ENCODE measurements at places on chromosomes 13 and 19. TPM values are rescaled to one million over a fixed set of nuclear protein-coding genes. Genes with fewer than 3 reads are reported as not detected.

DNA sequence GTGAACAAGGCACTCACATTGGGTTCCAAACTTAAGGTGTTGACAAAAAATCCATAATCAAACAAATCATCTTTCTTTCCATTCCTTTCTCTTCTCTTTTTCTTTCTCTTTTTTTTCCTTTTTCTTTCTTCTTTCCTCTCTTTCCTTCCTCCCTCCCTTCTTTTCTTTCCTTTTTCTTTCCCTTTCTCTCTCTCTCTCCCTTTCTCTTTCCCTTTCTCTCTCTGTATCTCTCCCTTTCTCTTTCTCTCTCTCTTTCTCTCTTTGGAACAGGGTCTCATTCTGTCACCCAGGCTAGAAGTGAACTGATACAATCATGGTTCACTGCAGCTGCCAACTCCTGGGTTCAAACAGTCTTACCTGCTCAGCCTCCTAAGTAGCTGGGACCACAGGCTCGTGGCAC is 12.5 kb downstream of the C19orf18 start:
- no peak for DNase-seq

ZNF765 gene
- total RNA-seq, result 6.8 TPM

TBXA2R gene
- total RNA-seq, result not detected

- DNase-seq, result no peak
These were observed 57.5 kb downstream of the ZNF726 start for GRCh38 chr19:23972161-23972560.

GRCh38 chr19:41967054-41967783 is 8.1 kb upstream of the RABAC1 start:
- no peak for DNase-seq

MTUS2 gene
- not detected for total RNA-seq

DNA sequence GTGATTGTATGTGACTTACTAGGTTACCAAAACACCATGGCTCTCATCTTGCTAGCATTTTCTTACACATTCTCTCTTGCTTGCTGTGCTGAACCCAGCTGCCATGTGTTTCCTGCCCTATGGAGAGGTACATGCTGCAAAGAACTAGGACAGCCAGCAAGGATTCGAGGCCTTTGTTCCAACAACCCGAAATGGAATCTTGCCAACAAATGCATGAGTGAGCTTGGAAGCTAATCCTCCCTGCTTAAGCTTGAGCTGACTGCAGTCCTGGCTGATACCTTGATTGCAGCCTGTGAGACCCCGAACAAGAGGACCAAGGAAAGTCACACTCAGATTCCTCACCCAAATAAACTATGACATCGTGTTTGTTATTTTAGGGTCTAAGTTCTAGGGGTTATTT is 651.2 kb downstream of the SLITRK6 start:
- no peak for DNase-seq

DNA sequence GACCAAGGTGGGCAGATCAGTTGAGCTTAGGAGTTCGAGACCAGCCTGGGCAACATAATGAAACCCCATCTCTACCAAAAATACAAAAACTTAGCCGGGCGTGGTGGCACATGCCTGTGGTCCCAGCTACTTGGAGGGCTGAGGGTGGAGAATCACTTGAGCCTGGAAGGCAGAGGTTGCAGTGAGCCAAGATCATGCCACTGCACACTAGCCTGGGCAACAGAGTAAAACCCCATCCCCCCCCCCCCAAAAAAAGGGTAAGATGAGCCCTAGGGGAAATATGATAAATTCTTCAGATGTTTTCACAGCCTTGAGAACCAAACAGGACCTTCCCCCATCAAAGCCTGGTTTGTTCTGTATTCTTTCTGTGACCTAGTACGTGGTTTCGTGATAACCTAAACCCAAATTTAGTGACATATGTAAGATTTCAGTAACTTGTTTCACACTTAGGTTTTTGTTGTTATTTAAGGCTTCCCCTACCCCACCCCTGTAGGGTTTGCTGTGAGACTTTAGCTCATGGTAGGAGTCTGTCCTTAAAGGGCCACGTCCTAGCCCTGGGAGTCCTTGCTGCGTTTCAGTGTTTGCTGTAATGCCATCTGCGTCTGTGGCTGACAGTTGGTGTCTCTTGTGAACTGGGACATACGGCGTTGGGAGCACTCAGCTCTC is 49.6 kb downstream of the MYO9B start:
- DNase-seq, result peak; percentile 61

- DNase-seq, result no peak
These were observed 22.5 kb downstream of the CAB39L start for GRCh38 chr13:49421391-49421790.

- peak; percentile 53 for DNase-seq
These were observed 11.6 kb upstream of the JUND start for GRCh38 chr19:18292810-18293641.

GRCh38 chr19:44019498-44019897 is 5.7 kb upstream of the ZNF222 start:
- DNase-seq, result no peak

- DNase-seq, result no peak
These were observed 10.7 kb upstream of the GRTP1 start for GRCh38 chr13:113374511-113375175.

GRCh38 chr13:77290342-77290741 is 36.6 kb downstream of the MYCBP2 start:
- DNase-seq, result no peak

ELSPBP1 gene
- not detected for total RNA-seq

GJB6 gene
- not detected for total RNA-seq

PCDH17 gene
- total RNA-seq, result not detected

NOTCH3 gene
- total RNA-seq, result 33.1 TPM

ACP7 gene
- total RNA-seq, result not detected

DNA sequence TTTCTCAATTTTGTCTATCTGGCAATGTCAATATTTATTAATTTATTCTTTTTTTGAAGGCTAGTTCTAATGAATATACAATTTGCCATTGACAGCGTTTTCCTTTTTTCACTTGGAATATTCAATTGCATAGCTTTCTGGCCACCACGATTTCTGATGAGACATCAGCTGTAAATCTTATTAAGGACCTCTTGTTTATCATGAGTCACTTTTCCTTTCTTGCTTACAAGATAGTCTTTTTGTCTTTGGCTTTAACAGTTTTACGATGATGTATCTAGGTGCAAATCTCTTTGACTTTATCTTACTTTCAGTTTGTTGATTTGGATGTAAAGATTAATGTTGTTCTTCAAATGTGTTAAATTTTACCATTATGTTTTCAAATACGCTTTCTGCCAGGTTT is 991.6 kb upstream of the SLC10A2 start:
- peak; percentile 80 for DNase-seq

GRCh38 chr19:5154129-5154798 is 185.4 kb downstream of the KDM4B start:
- DNase-seq, result no peak

KLK2 gene
- total RNA-seq, result not detected

LYPD5 gene
- total RNA-seq, result not detected

ZNF154 gene
- total RNA-seq, result 0.92 TPM

GRCh38 chr13:52851137-52851962 is 2.9 kb upstream of the PCDH8 start:
- DNase-seq, result peak; percentile 22

DNA sequence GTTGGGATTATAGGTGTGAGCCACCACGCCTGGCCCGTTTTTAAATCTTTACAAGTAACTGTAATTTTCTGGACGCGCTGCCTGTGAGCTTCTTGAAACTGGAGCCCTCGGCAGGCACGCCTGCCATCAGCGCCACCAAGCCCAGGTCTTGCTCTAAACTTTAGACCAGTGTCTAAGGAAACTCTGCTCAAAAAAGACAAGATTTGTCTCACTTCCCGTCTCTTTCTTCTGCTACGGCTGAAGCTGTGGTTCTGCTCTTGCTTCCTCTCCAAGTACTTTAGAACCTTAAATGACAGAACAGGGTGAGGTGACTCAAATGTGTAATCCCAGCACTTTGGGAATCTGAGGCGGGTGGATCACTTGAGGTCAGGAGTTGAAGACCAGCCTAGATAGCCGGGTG is 24.9 kb downstream of the RCN3 start:
- no peak for DNase-seq

ZNF610 gene
- total RNA-seq, result 2.5 TPM

GRCh38 chr13:94481941-94482340 is 2.5 kb upstream of the DCT start:
- no peak for DNase-seq

GRCh38 chr13:39451301-39451700 is 151.7 kb downstream of the LHFPL6 start:
- no peak for DNase-seq

- no peak for DNase-seq
These were observed 150.8 kb upstream of the ATXN8OS start for GRCh38 chr13:69956839-69957238.

GRCh38 chr13:62964522-62964921 is 1548.9 kb upstream of the PCDH20 start:
- DNase-seq, result no peak

NR1H2 gene
- total RNA-seq, result 32.4 TPM

DNA sequence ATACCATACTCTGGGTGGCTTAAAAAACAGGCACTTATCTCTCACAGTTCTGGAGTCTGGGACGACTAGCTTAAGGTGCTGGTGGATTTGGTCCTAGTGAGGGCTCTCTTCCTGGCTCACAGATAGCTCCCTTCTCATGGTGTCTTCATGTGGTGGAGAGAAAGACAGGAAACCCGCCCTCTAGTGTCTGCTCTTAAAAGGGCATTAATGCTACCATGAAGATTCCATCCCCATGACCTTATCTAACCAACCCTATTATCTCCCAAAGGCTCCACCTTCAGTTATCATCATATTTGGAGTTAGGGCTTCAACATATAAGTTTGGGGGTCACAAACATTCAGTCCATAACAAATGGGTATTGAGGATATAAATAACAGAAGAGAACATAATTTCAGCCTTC is 139.4 kb downstream of the HS6ST3 start:
- DNase-seq, result no peak

DNA sequence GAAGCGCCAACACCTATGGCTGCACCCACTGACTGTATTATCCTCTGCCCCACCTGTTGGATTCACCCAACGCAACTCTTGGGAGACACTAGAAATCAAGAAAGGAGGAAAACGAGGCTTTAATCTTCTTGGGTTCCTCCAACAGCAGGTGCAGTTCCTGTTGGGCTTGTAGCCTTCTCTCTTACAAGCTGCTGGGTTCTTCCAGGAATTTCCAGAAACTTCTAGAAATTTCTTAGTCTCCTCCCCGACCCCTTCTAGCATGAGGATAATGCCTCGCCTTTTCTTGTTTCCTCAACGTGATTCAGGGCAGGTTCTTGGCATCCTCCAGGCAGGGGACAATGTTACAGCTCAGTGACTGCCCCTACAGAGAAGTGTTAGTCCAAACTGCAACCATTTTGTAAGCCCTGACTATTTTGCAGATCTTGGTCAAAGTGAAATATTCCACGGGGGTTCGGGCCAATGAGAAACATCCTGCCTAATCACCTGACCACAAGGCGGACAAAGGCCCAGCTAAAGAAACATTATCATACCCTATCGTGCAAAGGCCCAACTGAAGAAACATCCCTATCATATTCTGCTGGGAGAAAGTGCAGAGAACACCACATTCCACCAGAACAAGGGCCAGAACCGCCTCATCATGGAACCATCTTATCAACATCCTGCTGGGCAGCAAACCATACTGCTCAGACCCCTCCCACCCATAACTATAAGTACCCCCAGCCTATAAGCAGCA is 614 bp upstream of the PNMA8A start:
- DNase-seq, result no peak

DNA sequence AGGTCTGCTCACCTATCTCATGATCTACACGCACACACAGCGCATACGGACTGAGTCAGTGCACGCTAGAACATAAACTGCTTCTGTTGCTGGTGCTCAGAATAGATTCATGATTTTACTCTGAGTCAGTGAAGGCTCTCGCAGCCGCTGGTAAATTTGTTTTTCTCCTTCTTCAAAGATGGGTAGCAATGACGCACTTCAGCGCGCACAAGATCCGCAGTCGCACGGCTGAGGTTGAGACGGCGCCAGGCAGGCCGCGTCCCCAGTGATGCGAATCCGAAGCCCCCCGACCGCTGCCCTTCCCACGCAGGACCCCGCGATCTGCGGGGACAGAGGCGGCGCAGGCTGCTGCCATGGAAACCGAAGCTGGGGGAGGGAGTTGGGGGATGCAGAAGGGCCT is 103.7 kb upstream of the USP29 start:
- no peak for DNase-seq

ARL11 gene
- total RNA-seq, result not detected

GRCh38 chr19:13718733-13719132 is 45.6 kb upstream of the MRI1 start:
- DNase-seq, result no peak

- DNase-seq, result no peak
These were observed 13.9 kb downstream of the APLP1 start for GRCh38 chr19:35882114-35882832.

DNA sequence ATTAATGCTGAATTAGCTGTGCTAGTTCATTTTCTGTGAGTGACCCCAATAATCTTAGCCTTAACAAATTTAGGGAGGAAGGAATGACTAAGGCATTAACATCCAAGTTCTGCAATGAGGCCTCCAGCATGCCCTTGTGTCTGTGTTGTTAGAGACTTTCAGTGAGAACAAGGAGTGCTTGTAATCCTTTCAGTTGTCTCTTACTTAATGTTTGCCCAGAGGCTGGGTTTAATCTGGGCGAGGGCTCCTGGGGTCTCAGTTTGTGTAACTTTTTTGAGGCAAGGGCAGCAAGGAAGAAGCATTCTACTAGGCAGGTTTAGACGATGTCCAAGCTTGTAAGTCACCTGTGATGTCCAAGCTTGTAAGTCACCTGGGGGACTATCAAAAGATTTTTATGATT is 24.3 kb downstream of the CCNA1 start:
- DNase-seq, result no peak

- DNase-seq, result no peak
These were observed 80.1 kb downstream of the KLF5 start for GRCh38 chr13:73138638-73139491.

ZNF559 gene
- total RNA-seq, result 15.8 TPM
